Activated naive CD4-positive, alpha-beta T cell treated with anti-CD3 and anti-CD28 coated beads for 36 hours (primary cell): ENCODE measurements at places on chromosomes 13 and 19.

DNA sequence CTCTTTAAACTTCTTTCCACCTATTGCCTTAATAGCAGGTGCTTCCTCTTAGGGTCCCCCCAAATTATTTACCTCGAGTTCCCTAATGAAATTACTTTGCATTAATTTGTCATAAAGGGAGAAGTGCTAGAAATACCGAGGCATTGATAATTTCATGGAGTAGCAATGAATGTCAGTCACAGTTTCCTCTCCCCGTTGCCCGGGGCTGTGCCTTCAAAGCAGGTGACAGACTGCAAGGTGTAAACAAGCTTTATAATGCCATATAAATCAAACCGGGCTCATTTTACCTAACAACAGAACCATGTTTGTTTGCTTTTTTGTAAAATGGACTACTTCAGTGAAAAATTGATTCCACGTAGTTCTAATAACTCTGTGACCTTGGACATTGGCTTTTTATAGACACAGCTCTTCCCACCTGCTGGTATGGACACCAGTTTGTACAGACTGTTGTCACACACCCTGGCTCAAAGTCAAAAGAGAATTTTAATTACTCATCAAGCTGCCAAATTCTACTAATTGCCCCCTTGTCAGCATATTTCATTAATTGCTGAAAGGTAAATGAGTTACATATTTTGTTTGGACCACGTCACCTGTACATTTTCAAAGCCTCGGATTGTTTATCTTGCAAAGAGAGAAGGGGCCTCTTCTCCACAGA, 171.1 kb downstream of the STK24 start:
- no peak for DNase-seq

GRCh38 chr13:108987517-108987916, 358.1 kb downstream of the MYO16 start:
- no peak for DNase-seq

DNA sequence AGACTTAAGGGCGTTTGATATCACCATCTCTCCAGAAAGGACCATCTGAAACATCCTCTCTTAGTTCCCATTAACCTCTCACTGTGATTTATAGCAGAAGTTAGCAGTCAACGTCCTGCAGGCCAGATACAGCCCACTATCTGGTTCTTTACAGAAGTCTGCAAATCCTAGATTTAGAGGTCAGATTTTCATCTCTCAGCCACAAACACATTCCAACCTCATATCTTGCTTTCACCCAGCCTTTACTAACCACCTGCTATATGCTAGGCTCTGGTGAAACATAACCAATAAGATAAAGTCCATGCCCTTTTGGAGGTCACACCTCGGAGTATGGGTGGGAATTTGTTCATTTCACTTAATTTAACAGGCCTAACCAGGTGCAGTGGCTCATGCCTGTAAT, 76.8 kb upstream of the CACNA1A start:
- DNase-seq: no peak

GRCh38 chr19:34667349-34668076, 9.4 kb downstream of the SCGB2B2 start:
- no peak for DNase-seq

DNA sequence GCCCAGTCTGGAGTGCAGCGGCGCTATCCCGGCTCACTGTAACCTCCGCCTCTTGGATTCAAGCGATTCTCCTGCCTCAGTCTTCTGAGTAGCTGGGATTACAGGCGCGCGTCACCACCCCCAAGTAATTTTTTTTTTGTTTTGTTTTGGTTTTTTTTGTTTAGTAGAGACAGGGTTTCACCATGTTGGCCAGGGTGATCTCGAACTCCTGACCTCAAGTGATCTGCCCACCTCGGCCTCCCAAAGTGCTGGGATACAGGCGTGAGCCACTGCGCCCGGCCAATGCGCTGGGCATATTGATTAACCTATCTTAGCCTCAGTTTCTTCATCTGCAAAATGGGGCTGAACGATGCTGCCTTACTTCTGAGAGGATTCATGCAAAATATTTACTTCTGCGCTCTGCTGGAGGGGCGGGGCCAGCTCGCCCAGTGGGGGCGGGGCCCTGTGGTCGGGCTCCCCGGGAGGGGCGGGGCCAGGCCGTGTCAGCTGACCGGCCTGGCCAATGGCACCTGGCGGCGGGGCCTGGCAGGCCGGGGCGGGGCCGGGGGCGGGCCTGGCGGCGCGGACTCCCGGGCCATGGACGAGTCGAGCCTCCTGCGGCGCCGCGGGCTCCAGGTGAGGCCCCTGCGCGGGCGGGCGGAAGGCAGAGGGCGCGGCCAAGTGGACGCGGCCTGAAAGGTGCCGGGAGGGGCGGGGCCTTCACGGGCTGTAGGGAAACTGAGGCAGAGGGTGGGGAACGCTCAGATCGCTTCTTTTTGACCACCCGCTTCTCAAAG, at the start of gene MAST3:
MAST3 (plus strand) TSS at position 562 of the 776 bp plus-strand sequence; CDS start at position 577, 15 bp downstream.
- DNase-seq: peak; percentile 91

DNA sequence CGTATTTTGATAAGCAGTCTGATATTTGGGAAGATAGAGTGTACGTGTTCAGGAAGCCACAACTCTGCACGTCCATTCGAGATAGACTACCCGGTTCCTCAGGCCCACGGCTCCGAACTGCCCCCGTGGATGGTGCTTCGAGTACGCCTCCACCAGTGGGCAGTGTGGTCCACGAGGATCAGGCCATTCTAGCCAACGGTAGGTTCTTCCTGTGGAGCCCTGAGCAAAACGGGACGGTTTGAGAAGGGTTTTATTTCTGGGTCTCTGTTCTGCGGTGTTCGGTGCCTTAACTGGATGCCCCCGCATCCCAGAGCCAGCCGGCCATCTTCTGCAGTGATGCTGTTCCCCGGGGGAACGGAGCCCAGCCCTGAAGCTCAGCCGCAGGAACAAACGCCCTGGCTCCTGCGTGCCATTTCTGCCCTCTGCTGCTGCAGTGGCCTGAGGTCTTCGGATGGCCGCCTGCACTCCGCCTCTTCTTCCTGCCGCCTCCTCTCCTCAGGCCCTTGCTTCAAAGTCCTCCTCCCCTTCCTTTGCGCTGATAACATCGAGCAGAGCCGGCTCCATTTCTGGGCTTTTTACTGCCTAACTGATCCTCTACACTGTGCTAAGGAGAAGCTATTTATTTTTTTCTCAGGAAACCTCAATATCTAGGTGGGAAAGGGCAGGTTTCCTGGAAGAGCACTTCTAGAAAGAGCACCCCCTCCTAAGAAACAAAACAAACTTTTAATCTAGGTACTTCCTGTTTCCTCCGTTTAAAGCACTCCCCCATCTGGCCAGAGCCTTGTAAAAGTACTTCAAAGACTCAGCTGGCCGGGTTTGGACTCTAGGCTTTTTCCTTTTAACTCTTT, 36.2 kb upstream of the SLC46A3 start:
- peak; percentile 7 for DNase-seq

DNA sequence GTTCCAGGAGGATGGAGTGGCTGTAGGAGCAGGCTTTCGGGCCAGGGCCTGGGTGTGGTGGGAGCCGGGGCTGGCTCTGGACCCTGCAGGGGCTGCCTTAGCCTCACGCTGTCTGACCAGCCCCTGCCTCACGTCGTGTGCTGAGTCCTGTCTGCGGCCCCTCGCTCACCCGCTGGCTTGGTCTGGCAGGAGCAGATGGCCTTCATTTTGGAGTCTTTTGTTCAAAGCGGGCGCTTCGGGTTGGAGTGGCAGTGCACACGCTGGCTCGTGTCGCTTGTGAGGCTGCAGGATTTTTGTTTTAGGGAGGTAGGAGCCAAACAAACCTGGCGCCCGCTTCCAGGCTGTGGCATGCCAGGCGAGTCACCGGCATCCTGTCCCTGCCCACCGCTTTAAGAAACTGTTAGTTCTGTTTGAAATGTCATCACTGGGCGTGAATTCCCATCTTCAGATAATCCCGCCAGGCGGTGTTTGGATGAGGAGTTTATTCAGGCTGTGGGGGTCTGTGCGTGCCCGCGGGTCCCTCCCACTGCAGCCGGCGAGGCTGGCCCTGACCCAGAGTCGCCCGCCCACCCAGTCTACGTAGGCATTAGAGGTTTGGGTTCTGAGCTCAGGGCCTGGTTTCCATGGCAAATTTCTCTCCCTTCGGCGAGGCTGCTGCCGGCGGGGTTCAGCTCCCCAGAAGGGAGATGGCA, 89.8 kb downstream of the KDM4B start:
- no peak for DNase-seq

DNA sequence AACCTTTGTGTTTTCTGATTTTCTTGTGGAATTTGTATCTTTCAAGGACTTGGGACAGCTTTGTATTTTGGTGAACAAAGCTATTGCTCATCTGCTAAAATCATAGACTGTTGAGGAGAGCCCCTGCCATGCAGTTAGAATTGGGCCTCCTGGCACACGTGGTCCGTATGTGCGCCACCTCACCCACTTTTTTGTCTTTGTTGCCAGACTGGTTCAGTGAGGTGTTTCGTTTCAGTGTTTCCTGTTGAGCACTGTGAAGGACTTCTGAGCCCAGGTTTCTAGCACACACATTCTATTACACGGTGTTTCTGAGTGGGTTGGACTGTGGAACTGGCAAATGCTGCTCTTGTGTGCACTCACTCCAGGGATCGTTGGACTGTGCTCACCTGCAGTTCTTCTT, 37.6 kb upstream of the RNF113B start:
- no peak for DNase-seq

- peak; percentile 96 for DNase-seq
Observed at GRCh38 chr19:10797541-10798256, 38.3 kb downstream of the TMED1 start.

DNA sequence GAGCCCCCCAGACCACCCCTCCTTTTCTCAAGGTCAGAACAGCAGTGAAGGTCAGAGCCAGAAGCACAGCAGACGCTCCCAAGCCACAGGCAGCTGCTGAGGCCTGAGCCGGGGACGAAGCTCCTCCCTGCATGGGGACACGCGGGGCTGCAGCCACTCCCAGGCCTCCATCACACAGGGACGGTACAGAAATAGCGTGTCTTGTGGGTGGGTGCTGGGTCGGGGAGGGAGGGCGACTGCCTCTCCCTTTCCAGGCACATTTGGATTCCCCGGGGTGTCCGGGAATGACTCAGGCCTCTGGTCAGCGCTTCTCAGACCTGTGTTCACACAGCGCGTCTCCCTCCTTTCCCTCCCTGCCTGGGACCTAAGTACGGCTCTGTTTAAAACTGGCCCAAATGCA, 33.2 kb downstream of the RASA3 start:
- no peak for DNase-seq

GRCh38 chr13:26855921-26856320, 95.3 kb upstream of the GPR12 start:
- DNase-seq: no peak
